ENCODE measurements at places on chromosomes 1 and 21.

DNA sequence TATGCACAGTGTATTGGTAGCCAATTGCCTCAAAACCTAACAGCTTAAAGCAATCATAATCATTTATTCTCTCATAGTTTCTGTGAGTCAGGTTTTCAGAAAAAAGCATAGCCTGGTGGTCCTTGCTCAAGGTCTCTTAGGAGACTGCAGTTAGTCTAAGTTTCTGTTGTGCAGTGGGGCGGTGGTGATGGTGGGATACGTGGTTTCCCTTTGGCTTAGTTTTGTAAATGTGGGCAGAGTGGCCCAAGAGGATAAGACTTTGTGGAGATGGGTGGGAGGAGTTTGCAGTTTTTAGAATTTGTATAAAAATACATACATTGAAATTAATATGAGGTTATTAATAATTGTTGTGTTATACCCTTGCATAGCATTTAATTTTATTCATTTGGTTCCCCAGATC lies 68.6 kb downstream of the NOS1AP start:
- DNase-seq, result no peak

GRCh38 chr1:19312782-19313635 lies 883 bp downstream of the SLC66A1 start:
- DNase-seq, result no peak

GRCh38 chr1:111208921-111209320 lies 8.5 kb upstream of the DENND2D start:
- no peak for DNase-seq

DNA sequence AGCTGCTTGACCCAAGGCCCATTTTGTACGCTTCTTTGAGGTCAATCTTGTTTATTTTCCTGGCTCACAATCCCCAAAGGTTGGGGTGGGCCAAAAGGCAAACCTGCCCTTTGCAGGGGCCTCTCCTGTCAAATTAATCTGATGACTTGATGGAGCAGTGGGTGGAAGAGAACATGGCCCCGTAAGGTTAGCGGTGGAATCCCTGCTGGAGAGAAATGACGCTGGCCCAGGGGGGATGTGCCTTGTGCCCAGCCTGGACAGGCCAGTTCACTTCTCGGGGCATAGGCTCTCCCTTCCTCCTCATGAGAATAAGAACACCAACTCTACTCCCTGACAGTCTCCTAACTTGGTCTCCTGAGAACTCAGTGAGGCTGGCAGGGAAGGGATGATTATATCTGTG lies 40.5 kb downstream of the C1orf198 start:
- no peak for DNase-seq

- no peak for DNase-seq
Observed at GRCh38 chr1:175978926-175979325, 228.2 kb downstream of the COP1 start.

GRCh38 chr1:19405761-19406487 lies 79.4 kb downstream of the CAPZB start:
- no peak for DNase-seq

GRCh38 chr1:207951652-207952051 lies 40.7 kb upstream of the CD34 start:
- DNase-seq, result no peak

GRCh38 chr1:203673550-203674411 lies 47.1 kb downstream of the ATP2B4 start:
- DNase-seq, result peak; percentile 79

GRCh38 chr1:157045250-157046218 lies at the start of gene ARHGEF11:
Gene ARHGEF11 (minus strand): TSS chr1:157045742. CDS start chr1:157044330, 1,412 bp downstream.
- DNase-seq, result peak; percentile 81

- DNase-seq, result no peak
Observed at GRCh38 chr1:30760596-30761324, 3.2 kb upstream of the LAPTM5 start.

GRCh38 chr1:208683141-208683540 lies 439.0 kb upstream of the PLXNA2 start:
- no peak for DNase-seq

DNA sequence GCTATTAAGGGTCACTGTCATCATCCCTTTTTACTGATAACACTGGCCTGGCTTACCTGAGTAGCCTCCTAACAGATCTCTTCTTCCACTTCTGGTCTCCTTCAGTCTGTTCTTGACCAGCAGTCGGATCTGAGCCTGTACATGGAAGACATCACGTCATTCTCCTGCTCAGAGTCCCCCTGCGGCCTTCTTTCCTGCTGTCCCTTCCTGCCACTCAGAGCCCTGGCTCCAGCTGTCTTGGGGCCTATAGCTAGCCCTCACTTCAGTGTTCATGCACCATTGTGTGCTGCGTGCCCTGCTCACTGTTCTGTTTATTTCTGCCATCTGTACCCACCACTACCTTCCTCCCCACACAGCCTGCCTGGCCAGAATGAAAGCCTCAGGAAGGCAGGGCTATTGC lies 8.4 kb downstream of the ADARB1 start:
- DNase-seq, result no peak

DNA sequence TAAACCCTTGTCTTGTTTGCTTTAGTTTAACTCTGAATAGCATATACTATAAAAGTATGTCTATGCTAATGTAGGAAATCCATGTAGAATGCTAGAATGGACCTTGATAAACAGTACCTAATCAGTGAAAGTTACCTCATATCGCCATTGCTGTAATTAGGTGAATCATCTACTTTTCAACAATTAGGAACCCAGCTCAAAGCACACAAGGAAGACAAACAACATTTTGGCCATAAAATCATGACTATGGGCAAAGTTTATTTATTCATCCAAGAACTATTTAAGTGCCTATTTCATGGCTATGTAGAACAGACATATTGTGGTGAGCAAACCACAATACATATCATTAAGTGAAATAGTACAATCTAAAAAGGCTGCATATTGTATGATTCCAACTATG lies 1043.2 kb downstream of the BRINP3 start:
- no peak for DNase-seq

DNA sequence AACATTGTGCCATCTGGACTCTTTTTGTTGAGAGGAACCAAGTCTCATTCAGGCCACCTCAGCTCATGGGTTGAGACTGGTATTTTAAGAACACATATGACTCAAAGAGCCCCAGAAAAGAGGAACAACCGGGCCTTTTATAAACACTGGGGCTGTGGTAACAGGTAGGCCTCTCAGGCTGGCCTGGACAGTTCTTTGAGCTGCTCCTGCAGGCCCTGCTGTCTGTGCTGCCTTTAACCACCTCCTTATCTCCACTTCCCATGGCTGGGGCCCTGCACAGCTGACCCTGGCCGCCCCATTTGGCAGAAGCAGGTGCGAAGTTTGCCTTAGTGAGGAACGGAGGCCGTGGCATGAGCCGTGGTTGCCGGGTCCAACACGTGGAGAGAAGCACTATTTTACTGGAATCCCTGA lies 163.3 kb downstream of the RHOU start:
- no peak for DNase-seq

DNA sequence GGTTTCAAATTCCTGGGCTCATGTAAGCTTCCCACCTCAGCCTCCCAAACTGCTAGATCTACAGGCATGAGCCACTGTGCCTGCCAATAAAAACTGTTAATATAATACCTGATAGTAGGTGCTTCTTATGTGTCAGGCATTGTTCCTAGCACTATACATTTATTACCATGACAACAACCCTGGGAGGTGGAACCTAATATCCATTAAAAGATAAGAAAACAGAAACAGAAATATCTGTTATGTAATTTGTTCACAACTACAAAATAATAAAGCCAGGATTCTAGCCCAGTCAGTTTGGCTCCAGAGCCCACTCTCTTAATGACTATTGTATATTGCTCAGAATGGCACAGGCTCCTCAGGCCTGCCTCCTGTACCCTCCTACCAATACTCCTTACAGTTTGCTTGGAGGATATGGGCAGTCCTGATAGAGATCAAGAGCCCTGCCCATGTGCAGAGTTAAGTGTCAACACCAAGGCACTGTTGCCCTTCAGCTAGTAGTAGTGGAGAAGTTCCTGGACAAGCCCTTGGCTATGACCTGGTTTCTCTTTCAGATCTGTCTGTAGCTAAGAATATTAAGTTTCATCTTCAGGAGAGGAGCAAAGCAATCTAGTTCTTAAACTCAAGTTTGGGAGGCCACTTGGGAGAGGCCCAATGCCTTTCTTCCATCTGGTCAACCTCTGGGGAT lies 22.4 kb downstream of the RPL5 start:
- no peak for DNase-seq

DNA sequence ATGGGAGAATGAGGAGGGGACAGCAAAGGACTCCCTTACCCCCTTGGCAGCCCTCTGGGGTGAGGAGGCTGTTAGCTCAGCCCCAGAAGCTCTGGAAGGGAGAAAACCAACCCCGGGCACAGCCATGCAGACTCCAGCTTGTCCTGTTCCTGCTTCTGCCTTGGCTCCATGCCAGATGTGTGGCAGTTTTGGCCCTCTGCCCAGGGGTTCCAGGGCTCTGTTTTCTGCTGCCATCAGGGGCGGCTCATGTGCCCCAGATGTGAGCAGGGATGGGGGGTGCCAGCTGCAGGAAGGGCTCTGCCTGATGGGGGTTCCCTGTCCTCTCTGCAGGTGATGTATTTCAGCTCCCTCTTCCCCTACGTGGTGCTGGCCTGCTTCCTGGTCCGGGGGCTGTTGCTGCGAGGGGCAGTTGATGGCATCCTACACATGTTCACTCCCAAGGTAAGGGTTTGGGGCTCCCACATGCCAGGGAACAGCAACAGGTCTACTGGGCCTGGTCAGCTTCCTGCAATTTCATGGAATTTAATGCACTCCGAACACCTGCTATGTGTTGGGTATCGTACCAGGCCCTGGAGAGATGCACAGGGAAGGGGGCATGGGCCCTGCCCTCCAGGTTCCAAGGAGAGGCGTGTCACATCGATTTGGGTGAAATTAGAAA lies 26.1 kb downstream of the SLC6A17 start:
- DNase-seq, result no peak

- DNase-seq, result no peak
Observed at GRCh38 chr21:46239817-46240325, 11.3 kb upstream of the LSS start.

GRCh38 chr1:248857749-248858095 lies 1.2 kb downstream of the ZNF692 start:
- DNase-seq, result no peak

DNA sequence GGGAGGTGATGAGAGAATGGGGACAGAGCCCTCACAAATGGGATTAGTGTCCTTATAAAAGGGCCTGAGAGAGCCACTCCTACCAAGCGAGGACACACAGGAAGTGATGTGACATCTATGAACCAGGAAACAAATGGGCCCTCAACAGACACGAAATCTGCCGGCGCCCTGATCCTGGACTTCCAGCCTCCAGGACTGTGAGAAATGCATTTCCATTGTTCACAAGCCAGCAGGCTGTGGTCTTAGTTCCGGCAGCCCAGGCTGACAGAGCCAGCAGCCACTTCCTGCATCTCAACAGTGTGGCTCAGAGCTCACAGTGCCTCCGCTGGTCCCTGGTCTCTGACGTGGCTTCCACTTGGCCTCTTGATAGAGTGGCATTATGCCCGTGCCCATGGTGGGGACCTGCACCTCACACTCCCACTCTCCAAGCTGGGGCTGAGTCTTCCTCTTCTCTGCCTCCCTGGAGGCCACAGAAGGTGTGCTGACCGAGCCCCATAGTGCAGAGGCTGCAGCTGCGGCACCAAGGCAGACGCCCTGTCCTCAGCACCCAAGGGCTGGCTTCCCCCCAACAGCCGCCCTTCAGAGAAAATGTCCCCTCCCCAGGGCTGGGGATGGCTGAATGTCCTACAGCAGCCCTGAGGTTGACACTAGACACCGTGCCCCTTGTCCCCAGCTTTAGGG lies 44.9 kb downstream of the ACOT7 start:
- DNase-seq, result no peak

- no peak for DNase-seq
Observed at GRCh38 chr1:214850432-214851050, 232.0 kb upstream of the KCNK2 start.

- DNase-seq, result peak; percentile 65
Observed at GRCh38 chr1:202029171-202029665, 18.8 kb downstream of the ELF3 start.

- DNase-seq, result no peak
Observed at GRCh38 chr1:150997126-150997872, 9.4 kb downstream of the MINDY1 start.

DNA sequence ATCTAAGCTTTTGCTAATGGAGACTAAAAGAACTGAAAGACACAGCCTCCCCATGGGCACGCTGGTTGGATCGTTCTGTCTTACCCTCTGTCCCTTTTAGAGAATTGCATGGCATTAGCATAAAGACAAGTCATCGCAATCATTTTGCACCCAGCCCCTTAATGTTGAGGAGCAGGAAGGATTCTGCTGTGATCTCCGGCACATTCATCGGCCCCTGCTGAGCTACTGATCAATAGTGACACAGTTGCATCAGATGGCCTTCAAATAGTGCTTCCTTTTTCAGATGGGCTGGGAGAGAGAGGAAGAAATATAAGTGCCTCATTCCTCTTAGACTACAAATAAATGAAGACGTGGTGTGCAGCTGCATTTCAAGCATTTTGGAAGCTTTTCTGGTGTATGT lies 75.4 kb downstream of the NOS1AP start:
- no peak for DNase-seq

GRCh38 chr1:228081578-228082213 lies 812 bp upstream of the ARF1 start:
- DNase-seq, result no peak

- no peak for DNase-seq
Observed at GRCh38 chr21:27614231-27614630, 647.3 kb upstream of the ADAMTS5 start.

DNA sequence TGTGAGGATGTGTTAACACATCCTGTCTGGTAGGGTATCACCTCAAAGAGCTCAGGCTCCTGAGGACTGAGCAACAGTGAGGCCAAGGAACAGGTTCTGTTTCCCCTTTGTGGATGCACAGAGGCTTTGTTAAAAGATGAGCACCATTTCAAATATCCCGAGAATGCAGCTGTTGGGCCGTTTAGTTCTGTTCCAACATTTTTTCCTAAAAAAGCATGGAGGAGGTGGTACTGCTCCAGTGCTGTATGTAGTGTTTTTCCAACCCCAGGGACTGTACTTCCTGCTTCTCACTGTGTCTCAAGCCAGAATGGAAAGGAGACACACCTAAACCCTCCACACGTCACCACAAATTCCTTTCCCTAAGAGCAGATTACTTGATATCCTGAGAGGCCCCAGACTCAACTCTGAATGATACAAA lies 53.8 kb upstream of the BCL10 start:
- no peak for DNase-seq

- no peak for DNase-seq
Observed at GRCh38 chr1:210786546-210786945, 347.4 kb downstream of the KCNH1 start.

All from amniotic stem cell (primary cell).